Left lobe of liver (tissue), 2 donors: ENCODE measurements at places on chromosomes 3 and 15. TPM values are rescaled to one million over a fixed set of nuclear protein-coding genes. Genes with fewer than 3 reads are reported as not detected.

The ANKUB1 gene
- total RNA-seq: not detected

The TMEM41A gene
- total RNA-seq: 18.5 TPM

The CDHR4 gene
- not detected for total RNA-seq

The GRM7 gene
- 0.08 TPM for total RNA-seq

The STRIT1 gene
- not detected for total RNA-seq

The LARP6 gene
- 1.9 TPM for total RNA-seq

The TERB2 gene
- not detected for total RNA-seq

The FYCO1 gene
- 16.2 TPM for total RNA-seq

The SKIC8 gene
- total RNA-seq: 22.1 TPM

The EOMES gene
- 0.08 TPM for total RNA-seq

The FBXL2 gene
- total RNA-seq: 0.38 TPM

The ROBO2 gene
- total RNA-seq: 0.20 TPM

The CYP11A1 gene
- total RNA-seq: 3.0 TPM

The GATM gene
- 570 TPM for total RNA-seq

The SAMD7 gene
- total RNA-seq: not detected

The CDCP1 gene
- total RNA-seq: 0.53 TPM

The AP3B2 gene
- total RNA-seq: not detected

The MYLK gene
- total RNA-seq: 144 TPM

The TGM4 gene
- total RNA-seq: not detected

The GASK1A gene
- total RNA-seq: 19.9 TPM

The VWA5B2 gene
- total RNA-seq: 0.75 TPM

The UACA gene
- 13.7 TPM for total RNA-seq

The ARGFX gene
- not detected for total RNA-seq

The CPB1 gene
- 9.3 TPM for total RNA-seq

The AP3S2 gene
- total RNA-seq: 26.4 TPM

The IGSF11 gene
- total RNA-seq: 0.08 TPM

The APOD gene
- total RNA-seq: 0.25 TPM

The DNAH1 gene
- total RNA-seq: 9.6 TPM

The CCR8 gene
- total RNA-seq: not detected

The HYAL2 gene
- 21.6 TPM for total RNA-seq

The CHCHD6 gene
- total RNA-seq: 3.8 TPM

The SEMA6D gene
- total RNA-seq: 2.7 TPM

The TP53BP1 gene
- total RNA-seq: 5.8 TPM

The KIF9 gene
- total RNA-seq: 1.6 TPM

The TM6SF1 gene
- total RNA-seq: 0.81 TPM

The MUC20 gene
- 29.6 TPM for total RNA-seq
